ENCODE measurements at places on chromosomes 7 and 10.

- DNase-seq, result no peak
These were observed 35.7 kb upstream of the EBLN1 start for GRCh38 chr10:22253580-22253882.

- DNase-seq, result no peak
These were observed 4.1 kb downstream of the OR9A4 start for GRCh38 chr7:141920281-141920680.

GRCh38 chr7:107594961-107595737 is 15.1 kb downstream of the BCAP29 start:
- DNase-seq, result no peak

DNA sequence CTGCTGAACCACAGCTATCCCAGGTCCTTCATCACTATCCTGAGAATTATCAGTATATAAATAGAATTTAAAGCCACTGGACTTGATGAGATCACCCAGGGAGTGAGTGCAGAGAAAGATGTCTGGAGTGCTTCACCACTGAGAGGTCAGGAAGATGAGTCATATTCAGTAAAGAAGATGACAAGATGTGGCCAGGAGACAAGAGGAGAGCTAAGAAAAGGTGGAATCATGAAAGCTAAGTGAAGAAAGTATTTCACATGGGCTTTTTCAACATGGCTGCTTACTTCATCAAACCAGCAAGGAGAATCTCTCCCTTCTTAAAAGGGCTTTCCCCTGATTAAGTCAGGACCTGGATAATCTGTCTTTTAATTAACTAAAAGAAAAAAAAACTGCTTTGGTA is 9.1 kb upstream of the PRKAR2B start:
- no peak for DNase-seq

All from hypothalamus (tissue), 51 donors.